ENCODE measurements at places on chromosomes 6 and 20. TPM values are rescaled to one million over a fixed set of nuclear protein-coding genes. Genes with fewer than 3 reads are reported as not detected.

GRCh38 chr6:83824831-83825230 is 28.3 kb upstream of the RIPPLY2 start:
- DNase-seq: peak; percentile 16

Gene ACSS1
- not detected for total RNA-seq

- peak; percentile 91 for DNase-seq
These were observed 968 bp upstream of the ZMYND8 start for GRCh38 chr20:47357296-47358038.

DNA sequence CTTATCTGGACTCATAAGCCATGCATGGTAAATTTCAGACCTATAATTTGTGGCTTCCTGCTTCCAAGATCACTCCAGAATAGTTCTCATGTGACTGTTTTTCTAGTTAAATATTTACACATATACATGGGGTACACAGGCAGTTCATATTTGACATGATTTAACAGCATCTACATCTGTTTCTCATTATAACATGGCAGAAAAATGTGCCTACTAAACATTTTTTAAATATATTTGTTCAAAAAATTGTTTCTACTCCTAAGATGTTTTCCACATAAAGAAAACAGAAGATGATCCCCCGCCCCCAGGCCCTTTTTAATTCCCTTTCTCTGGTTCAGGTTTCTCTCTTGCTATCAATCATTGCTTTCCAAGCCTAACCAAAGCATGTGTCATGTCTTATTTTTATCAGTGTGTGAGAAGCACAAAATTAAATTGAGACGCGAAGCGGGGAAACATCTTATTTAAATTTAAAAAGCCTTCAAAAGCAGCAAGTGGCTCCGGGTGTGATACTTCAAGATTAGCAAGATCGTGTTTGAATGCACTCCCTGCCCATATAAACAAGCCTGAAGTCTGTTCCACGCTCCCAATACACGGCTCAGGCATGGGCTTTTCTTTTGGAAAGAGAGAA is 37.3 kb downstream of the IPCEF1 start:
- DNase-seq: no peak

GRCh38 chr6:130009146-130009545 is 9.2 kb upstream of the L3MBTL3 start:
- no peak for DNase-seq

GRCh38 chr6:159985296-159985945 is 16.5 kb downstream of the IGF2R start:
- DNase-seq: peak; percentile 55

Gene VNN1
- 1.1 TPM for total RNA-seq

Measured in MG63 (cell line).